ENCODE measurements at places on chromosomes 2 and 18.

GRCh38 chr2:28618221-28619141 is 122.6 kb downstream of the PLB1 start:
- H3K36me3 ChIP-seq: no peaks in the 10 kb centered on the region
- DNase-seq: no peak
- no peak overlapping the region for H3K4me3 ChIP-seq
- no peak overlapping the region for H3K27ac ChIP-seq

GRCh38 chr2:98469862-98470544 is 25.3 kb downstream of the INPP4A start:
- no peak overlapping the region for H3K27ac ChIP-seq
- no peak for DNase-seq
- H3K4me3 ChIP-seq: no peak overlapping the region
- no peaks in the 10 kb centered on the region for H3K27me3 ChIP-seq

DNA sequence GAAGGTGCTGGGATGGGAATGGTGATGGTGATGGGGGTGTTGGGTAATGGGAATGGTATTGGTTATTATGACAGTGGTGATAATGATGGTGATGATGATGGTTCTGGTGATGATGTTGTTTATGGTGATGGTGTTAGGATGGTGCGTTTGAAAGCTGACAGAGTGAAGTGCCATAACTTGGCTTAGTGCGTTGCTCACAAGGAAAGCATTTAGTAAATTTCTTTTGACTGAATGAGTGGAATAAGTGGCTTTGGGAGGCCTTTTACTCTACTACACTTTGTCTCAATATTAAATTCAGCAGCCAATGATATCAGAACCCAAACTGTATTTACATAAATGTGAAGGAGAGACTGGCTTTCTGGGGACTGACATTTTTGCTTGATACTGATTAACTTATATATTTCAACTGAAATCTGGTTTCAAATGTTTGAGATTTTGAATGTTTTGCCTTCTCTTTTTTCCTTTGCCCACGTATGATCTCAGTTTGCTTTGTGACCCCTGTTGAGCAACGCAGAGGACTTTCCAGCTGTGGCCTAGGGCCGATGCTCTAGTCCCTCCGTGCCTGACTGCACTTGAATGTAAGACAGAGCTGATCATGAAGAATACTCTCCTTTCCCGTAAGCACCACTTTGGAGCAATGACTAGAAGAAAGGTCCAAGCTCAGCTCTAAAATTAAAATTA is 128.5 kb upstream of the SH3BP4 start:
- peak overlapping the region; percentile 86 for H3K27ac ChIP-seq
- peaks cover 24% of the 10 kb centered on the region for H3K4me1 ChIP-seq
- no peaks in the 10 kb centered on the region for H3K36me3 ChIP-seq
- no peak for DNase-seq
- H3K27me3 ChIP-seq: no peaks in the 10 kb centered on the region
- no peak overlapping the region for H3K4me3 ChIP-seq

GRCh38 chr2:239065962-239066361 is 218.1 kb downstream of the TWIST2 start:
- H3K27me3 ChIP-seq: no peaks in the 10 kb centered on the region
- H3K4me1 ChIP-seq: no peaks in the 10 kb centered on the region
- H3K36me3 ChIP-seq: no peaks in the 10 kb centered on the region
- H3K4me3 ChIP-seq: no peak overlapping the region
- no peak overlapping the region for H3K27ac ChIP-seq
- no peak for DNase-seq

DNA sequence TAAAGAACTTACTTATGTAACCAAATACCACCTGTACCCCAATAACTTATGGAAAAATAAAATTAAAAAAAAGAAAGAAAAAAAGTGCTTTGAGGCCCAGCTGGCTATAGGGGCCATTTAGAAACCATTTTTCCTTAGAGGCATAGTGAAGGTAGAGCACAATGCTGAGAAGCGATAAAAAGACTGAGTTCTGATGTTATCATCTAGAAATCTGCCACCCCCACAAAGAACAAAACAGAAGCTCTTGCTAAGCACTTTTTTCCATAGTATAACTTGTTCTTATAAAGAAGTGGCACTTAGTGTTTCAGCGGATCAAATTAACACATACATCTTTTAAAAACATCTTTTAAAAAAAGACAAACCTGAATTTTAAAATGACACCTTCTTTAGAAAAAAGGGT is 51.4 kb downstream of the ICOS start:
- H3K4me1 ChIP-seq: no peaks in the 10 kb centered on the region
- no peak overlapping the region for H3K27ac ChIP-seq
- H3K27me3 ChIP-seq: peaks cover 13% of the 10 kb centered on the region
- H3K36me3 ChIP-seq: no peaks in the 10 kb centered on the region
- no peak for DNase-seq

DNA sequence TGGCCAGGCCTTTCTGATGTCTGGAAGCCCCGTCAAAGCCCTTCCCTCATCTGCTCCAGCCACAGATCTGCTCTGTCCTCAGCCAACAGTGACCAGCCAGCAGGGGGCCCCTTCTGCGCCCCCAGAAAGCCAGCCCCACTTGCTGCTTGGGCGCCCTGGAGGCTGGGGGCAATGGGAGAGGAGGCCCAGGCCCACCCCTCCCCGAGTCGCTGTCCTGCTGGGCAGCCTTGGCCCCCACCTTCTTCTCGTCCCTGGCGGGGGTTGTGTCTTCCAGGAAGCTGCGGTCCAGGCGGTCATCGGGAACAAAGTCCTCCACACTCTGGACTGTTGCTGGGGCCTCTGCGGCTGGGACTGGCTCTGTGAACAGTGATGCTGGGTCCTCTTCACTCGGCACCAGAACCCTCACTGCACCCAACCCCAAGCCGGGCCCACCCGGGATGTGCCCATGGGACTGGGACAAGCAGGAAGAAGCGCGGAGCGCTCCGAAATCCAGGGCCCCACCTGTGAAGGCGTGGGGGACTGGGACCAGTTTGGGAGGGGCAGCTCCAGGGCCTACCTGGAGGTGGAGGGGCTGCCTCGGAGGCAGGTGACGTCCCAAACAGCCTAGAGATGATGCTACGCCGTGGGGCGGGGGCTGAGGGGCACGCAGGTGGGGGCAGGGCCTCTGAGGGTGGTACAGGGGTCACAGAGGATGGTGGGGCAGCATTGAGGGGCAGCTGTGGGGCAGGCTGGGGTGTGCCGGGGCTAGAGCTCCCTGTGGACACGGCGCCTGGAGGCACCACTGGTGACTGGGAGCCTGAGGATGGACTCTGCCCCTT is 257.6 kb downstream of the ANKRD30B start:
- DNase-seq: no peak
- H3K27ac ChIP-seq: no peak overlapping the region
- no peak overlapping the region for H3K4me3 ChIP-seq
- no peaks in the 10 kb centered on the region for H3K4me1 ChIP-seq
- no peaks in the 10 kb centered on the region for H3K27me3 ChIP-seq

GRCh38 chr2:105287692-105288091 is 41.8 kb downstream of the TGFBRAP1 start:
- H3K27me3 ChIP-seq: no peaks in the 10 kb centered on the region
- peaks cover 48% of the 10 kb centered on the region for H3K36me3 ChIP-seq
- H3K27ac ChIP-seq: no peak overlapping the region
- H3K4me1 ChIP-seq: peaks cover 8% of the 10 kb centered on the region
- H3K4me3 ChIP-seq: no peak overlapping the region
- no peak for DNase-seq

GRCh38 chr18:29225351-29225750 is 1048.4 kb upstream of the CDH2 start:
- DNase-seq: no peak
- no peak overlapping the region for H3K27ac ChIP-seq
- peaks cover 5% of the 10 kb centered on the region for H3K4me1 ChIP-seq
- no peaks in the 10 kb centered on the region for H3K36me3 ChIP-seq
- no peak overlapping the region for H3K4me3 ChIP-seq

- H3K36me3 ChIP-seq: peaks cover 34% of the 10 kb centered on the region
- H3K4me1 ChIP-seq: peaks cover 54% of the 10 kb centered on the region
- DNase-seq: no peak
- no peaks in the 10 kb centered on the region for H3K27me3 ChIP-seq
- peak overlapping the region; percentile 98 for H3K27ac ChIP-seq
- no peak overlapping the region for H3K4me3 ChIP-seq
Measured at GRCh38 chr18:3455090-3455635, 5.2 kb downstream of the TGIF1 start.

DNA sequence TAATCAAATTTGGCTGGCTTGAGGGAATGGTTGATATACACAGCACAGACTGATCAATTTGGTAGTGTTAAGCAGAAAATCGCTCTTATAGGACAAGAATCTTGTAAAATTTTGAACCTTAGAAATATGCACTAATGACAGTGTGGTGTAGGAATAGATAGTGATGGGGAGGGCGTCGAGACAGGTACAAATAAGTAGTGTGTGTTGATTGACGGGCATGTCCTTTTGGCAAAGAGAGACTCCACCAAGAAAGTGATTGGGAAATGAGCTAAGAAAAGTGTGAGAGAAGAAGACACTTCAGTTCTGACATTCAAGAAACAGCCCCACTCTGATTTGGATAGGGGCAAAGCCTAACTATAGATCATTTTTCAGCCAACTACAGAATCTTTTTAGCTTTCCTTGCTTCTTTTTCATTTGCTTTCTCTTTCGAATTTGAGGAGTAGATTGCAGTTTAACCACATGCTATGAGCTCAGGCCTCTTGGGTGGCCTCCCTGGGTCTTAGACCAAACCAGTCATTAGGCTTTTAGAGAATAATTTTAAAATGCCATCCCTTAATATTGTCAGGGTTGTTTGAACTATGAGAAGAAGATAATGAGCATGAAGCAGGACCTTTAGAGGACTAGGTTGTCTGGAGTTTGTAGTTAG is 127.1 kb downstream of the CERS6 start:
- DNase-seq: no peak
- no peaks in the 10 kb centered on the region for H3K27me3 ChIP-seq
- H3K36me3 ChIP-seq: no peaks in the 10 kb centered on the region
- H3K4me1 ChIP-seq: peaks cover 26% of the 10 kb centered on the region
- H3K4me3 ChIP-seq: peak overlapping the region; percentile 19
- peak overlapping the region; percentile 79 for H3K27ac ChIP-seq

DNA sequence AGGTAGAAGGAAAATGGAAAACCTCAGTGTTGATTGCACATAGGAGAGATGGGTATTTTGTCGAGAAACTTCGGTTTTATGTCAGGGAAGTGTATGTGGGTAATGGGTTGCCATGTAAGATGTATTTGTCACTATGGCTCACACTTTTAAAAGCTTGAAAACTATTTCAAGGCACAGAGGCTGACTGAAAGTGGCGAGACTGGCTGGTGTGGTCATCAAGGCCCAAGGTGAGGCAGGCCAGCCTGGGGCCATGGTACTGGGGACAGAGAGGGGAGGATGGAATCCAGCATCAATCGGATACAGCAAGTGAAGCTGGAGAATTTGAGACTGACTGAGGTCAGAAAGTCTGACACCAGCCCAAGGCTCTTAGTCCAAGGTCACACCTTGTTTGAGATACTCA is 77.2 kb upstream of the MCFD2 start:
- H3K27ac ChIP-seq: no peak overlapping the region
- H3K27me3 ChIP-seq: no peaks in the 10 kb centered on the region
- H3K4me1 ChIP-seq: no peaks in the 10 kb centered on the region
- no peak overlapping the region for H3K4me3 ChIP-seq
- DNase-seq: no peak
- peaks cover 88% of the 10 kb centered on the region for H3K36me3 ChIP-seq

GRCh38 chr2:64663402-64663801 is 9.7 kb upstream of the SERTAD2 start:
- H3K27me3 ChIP-seq: no peaks in the 10 kb centered on the region
- H3K36me3 ChIP-seq: no peaks in the 10 kb centered on the region
- H3K4me3 ChIP-seq: no peak overlapping the region
- no peak overlapping the region for H3K27ac ChIP-seq

DNA sequence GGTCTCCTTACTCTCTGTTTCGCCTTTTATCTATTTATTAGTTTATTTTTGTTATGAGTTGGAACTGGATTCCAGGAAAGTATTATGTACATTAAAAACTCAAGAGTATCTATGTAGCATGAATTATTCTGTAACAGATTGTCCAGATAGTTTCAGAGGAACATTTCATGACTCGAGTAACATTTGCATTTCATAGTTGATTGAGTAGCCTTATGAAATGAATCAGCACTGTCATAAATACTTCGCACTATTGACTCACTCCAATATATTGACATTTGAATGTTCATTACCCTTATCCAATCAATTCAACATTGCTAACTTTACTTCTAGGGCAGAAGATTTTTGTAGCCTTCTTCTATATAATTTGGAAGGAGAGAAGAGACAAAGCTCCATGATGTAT is 11.3 kb upstream of the VRK2 start:
- no peak overlapping the region for H3K4me3 ChIP-seq
- H3K27me3 ChIP-seq: no peaks in the 10 kb centered on the region

- no peak overlapping the region for H3K4me3 ChIP-seq
- no peaks in the 10 kb centered on the region for H3K4me1 ChIP-seq
- no peak for DNase-seq
- no peaks in the 10 kb centered on the region for H3K36me3 ChIP-seq
Measured at GRCh38 chr2:72041638-72042111, 106.0 kb downstream of the CYP26B1 start.

DNA sequence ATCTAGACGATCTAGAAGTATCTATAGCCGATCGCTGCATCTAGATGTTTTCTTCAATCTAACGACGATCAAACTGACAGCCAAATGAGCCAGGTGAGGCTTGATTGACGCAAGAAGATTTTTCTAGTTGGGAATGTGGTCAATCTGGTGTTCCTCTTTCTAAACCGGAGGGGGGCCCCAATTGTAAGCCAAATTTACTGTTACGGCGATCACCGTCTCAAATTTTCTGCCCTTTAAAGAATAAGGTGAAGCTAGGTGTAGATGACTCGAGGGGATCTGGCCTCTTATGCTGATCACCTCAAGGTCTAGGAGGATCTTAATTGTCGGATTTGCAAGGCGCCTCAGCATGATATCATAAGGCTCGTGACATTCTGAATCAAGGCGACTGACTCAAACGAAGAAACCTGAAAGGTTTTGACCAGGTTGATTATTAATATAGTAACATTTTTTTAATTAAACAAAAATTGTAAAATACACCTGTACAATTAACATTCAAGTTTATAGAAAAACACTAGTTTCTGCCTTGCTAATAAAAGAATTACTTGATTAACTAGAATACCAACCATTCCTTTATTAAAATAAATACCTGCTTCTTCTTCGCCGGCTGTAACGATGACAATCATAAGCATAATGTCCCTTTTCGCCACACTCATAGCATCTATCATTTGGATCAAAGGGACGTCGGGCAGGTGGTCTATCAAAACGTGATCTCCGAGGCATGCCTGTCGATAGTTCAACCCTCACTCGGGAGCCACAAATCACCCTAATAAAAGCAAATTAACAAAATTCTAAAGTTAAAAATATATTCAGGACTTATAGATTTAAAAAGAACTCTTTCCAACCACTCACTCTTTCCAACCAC is 2.0 kb downstream of the SRSF7 start:
- H3K36me3 ChIP-seq: peaks cover 59% of the 10 kb centered on the region
- peaks cover 19% of the 10 kb centered on the region for H3K4me1 ChIP-seq
- no peak for DNase-seq
- no peaks in the 10 kb centered on the region for H3K27me3 ChIP-seq
- peak overlapping the region; percentile 14 for H3K27ac ChIP-seq
- H3K4me3 ChIP-seq: peak overlapping the region; percentile 99

GRCh38 chr2:26840937-26841610 is 6.9 kb upstream of the DPYSL5 start:
- H3K27ac ChIP-seq: no peak overlapping the region
- H3K27me3 ChIP-seq: peaks cover 32% of the 10 kb centered on the region
- H3K36me3 ChIP-seq: no peaks in the 10 kb centered on the region
- H3K4me3 ChIP-seq: no peak overlapping the region
- peak; percentile 46 for DNase-seq
